Activated T-helper 1 cell treated with Interleukin-2 at 50 U/mL for 16 hours (primary cell): ENCODE measurements at places on chromosomes 5 and 9.

GRCh38 chr5:159764283-159765134 is 151.8 kb upstream of the ADRA1B start:
- no peak for DNase-seq

DNA sequence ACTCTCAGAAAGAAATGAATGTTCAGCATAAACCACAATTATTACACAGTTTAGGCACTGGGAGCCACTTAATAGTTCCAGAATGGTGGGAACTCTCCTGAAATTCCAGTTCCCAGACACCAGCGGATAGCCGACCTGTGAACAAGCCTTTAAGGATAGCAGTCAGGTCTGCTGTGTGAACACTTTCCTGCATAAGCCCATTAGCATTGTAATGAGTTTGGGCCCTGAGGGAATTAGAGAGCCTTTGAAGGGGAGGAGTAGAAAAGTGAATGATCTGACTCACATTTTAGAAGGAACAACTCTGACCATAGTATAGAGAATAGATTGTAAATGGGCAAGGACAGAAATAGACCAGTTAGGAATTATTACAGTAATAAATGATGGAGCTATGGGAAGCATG is 189.1 kb downstream of the ADGRV1 start:
- DNase-seq, result no peak

GRCh38 chr5:108878756-108879155 is 131.1 kb downstream of the FER start:
- no peak for DNase-seq

- DNase-seq, result no peak
Measured at GRCh38 chr5:142210864-142211412, 102.4 kb downstream of the NDFIP1 start.

DNA sequence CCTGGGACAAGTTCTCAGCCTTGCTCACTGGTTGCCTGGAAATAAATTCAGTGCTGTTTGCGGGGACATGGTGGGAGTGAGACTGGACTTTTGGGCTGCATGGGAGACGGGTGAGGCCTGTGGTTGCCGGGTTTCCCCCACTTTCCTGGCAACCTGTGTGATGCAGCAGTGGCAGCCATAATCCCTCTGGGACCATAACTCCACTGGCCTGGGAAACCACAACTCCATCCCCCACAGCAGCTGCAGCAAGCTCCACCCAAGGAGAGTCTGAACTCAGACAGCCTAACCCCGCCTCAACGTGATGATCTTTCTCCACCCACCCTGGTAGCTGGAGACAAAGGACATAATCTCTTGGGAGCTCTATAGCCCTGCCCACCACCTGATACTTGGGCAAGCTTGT is 349.9 kb downstream of the PIK3R1 start:
- DNase-seq, result no peak

DNA sequence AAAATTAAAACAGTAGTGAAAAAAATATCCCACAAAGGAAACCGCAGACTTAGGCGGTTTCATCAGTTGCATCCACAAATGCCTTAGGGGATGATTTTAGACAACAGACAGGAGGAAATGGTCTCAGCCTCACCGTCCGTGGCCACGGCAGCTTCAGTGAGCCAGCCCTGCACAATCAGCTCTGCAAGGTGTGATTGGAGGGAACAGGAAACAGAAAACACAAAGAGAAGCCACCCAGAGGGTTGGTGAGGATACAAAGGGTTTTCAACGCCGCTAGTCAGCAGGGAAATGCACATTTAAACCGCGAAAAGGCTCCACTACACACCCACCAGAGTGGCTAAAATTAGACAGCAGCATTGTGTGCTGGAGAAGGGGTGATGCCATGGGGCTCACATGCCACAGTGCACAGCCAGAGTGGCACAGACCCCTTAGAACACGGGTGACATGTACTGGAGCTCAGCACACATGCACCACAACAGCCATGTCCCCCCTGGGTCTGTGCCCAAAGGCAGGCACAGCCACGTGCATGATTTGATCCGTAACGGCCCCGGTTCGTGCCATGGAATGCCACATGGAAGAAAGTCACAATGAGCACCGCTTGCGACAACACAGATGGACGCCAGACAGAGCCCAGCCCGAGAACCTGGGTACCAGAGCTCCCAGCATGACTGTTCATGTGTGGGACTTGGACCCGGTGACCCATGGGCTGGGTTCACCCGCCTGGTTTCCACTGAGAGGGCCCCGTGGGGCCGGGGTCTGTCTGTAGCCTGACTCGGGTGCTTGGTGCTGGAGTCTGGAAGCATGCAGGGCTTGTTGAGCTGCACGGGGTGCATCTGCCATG is 18.3 kb upstream of the TERT start:
- DNase-seq, result no peak

- DNase-seq, result no peak
Measured at GRCh38 chr5:161027763-161028162, 175.8 kb upstream of the ATP10B start.

DNA sequence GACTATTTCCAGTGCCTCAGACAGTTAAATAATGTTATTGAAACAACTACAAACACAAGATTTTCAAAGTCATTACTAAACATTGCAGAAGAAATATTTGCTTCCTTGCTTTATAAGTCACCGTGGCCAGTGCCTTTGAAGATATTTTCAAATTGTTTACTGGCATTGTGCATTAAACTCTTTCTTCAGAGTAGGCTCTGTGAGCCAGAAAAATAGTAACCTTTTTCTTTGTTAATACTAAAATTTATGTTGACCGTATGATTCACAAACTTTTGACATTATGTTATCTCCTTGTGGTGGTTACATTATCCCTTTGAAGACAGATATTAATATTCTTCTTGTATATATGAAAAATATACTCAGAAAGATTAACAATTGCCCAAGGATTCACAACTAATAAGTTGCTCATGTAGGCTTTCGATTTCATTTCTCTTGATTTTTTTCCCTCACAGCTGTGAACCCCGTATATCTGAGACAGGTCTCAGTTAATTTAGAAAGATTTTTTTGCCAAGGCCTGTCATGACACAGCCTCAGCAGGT is 140.1 kb downstream of the NR3C1 start:
- no peak for DNase-seq

DNA sequence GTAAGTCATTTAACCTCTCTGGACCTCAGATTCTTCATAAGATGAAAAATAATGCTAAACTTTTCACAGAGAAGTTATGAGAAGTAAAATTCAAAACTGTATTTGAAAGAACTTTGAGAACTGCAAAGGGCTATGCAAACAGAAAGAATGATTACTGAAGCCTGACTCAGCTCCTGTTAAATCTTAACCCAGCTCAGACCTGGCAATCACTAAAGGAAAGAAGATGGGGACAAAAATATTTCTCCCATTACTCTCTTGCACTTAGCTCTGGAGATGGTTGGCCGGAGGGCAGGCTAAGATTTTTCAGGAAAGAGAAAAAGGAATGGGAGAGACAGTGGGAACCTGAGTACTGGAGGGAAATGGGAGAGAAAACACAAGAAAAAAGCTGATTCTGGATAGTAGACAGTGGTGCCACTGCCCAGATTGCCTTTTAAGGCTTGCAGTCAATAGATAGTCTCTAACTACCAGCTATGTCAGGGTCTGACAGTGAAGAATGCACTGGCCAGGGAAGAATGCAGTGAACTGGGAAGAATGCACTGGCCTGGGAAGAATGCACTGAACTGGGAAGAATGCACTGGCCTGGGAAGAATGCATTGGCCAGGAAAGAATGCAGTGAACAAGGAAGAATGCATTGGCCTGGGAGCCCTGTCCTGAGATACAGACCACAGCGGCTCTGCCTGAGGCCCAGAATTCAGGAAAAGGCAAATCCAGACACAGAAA is 25.2 kb upstream of the CEMIP2 start:
- no peak for DNase-seq

DNA sequence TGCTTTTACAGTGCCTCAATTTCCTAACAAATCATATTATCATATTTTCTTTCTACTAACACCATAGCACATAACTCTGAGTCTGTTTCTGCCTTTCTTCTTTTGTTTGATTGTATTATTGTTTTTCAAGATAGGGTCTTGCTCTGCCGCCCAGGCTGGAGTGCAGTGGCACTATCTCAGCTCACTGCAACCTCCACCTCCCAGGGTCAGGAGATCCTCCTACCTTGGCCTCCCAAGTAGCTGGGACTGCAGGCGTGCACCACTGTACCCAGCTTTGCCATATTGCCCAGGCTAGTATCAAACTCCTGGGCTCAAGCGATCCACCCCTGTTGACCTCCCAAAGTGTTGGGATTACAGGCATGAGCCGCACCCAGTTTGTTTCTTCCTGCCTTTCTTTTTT is 18.7 kb downstream of the PAIP2 start:
- no peak for DNase-seq

DNA sequence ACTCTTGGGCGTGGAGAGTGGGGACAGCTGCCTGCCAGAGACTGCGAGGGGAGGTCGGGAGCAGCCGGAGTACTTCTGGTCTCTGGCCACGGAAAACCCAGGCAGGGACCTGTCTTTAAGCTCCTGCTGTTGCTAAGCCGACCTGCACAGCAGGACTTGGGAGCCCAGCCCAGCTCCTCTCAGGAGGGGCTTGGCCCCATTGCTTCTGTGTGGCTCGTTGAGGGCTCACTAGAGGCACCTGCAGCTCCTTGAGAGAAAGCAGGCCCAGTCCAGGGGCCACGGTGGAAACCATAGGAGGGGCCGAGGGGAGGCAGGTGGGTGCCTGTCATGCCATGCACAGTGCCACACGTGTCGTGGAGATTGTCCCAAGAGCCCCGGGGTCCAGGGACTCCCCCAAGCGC is 3.3 kb upstream of the LCN2 start:
- no peak for DNase-seq

GRCh38 chr9:123540457-123540856 is 184.5 kb downstream of the CRB2 start:
- no peak for DNase-seq

GRCh38 chr9:111008158-111009075 is 29.9 kb downstream of the LPAR1 start:
- no peak for DNase-seq

GRCh38 chr9:74765481-74765971 is 122.2 kb downstream of the TRPM6 start:
- DNase-seq, result no peak

DNA sequence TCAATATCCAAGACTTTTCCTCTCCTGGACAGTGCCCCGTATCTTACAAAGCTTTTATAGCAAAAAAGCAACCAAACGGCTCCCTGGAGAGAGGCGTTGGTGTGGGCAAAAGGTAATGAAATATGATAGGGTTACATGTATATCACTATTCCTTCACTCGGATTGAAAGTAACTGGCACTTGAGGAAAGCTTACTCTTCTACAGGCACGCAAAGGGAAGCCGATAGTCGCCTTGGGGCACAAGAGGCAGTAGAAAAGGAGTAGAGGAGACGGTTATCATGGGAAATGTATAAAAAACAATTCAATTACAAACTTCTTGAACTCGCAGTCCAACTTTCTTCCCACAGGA is 1.1 kb downstream of the DIAPH1 start:
- DNase-seq, result no peak

- no peak for DNase-seq
Measured at GRCh38 chr9:113599646-113600022, 136.1 kb downstream of the RGS3 start.

GRCh38 chr9:114130141-114130540 is 25.2 kb upstream of the COL27A1 start:
- no peak for DNase-seq

GRCh38 chr9:92496396-92497176 is 14.3 kb upstream of the ASPN start:
- no peak for DNase-seq

- no peak for DNase-seq
Measured at GRCh38 chr9:3751125-3751758, 225.4 kb upstream of the RFX3 start.

GRCh38 chr5:2658881-2659470 is 92.5 kb downstream of the IRX2 start:
- DNase-seq, result no peak

- DNase-seq, result no peak
Measured at GRCh38 chr5:119370486-119370885, 14.7 kb downstream of the TNFAIP8 start.

- no peak for DNase-seq
Measured at GRCh38 chr9:86682240-86682639, 265.1 kb downstream of the GAS1 start.

GRCh38 chr5:172758077-172758833 is 12.7 kb downstream of the DUSP1 start:
- DNase-seq, result no peak

DNA sequence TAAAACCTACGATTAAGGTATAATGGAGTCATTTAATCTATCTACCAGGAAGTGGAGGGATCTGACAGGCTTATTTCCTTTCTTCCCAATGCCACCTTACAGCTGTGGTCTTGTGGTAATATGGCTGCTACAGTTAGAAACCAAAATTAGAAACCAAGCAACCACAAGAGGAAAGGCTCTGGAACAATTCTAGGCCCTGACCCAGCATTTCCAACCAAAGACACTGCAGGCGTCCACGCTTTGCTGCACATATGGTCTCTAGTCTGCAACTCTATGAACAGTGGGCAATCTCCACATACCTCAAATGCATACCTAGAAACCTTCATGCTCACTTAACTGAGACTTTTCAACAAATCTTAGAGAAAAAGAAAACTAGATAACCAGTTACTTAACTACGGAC is 339.1 kb downstream of the NFIB start:
- no peak for DNase-seq

DNA sequence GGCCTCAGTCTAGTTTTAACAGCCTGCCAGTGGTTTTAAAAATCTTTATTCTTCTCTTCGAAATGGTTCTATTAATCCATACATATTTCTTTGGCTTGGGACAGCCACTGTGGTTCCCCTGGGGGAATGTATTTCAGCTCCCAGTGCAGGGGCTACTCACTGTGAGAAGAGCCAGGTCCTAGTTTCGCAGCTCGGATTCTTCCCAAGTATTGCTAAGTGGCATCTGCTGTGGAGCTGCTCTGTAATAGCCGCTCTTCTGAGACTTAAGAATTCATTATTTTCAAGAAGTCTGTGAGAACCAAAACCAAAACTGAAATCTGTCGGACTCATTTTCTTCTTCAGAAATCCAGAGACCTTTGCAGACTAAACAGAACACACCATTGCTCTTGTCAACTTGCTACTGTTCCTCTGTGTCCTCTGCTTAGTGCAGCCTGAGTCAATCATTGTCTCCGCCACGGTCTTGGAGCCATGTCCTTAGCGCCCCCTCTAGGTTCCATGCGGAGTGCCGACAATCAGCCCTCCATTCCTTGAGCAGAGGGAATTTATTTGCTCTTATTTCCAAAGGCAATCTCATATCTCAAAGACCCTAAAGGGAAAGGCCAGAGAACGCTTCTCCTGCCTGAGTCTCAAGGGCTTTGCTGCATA is 478.2 kb downstream of the SPATA31D1 start:
- no peak for DNase-seq

DNA sequence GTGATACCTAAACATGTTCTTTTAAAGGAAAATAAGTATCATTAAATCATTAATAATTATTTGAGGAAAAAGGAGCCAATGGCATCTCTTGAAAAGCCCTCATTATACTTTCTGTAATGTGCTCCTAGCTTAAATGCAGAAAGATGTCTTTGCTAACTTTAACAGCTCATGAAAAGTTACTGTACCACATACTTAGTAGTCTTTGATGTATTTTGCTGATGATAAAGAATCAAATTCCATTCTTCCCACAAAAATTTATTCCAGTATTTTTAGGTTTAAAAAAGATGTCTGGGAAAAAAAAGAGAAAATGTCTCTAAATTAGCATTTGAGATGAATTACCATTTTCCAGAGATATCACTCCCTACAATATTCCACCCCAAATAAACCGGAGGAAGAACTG is 112.5 kb downstream of the PPP2R2B start:
- DNase-seq, result no peak
